ENCODE measurements at places on chromosomes 11 and 22. TPM values are rescaled to one million over a fixed set of nuclear protein-coding genes. Genes with fewer than 3 reads are reported as not detected.
A peak's percentile ranks its signal among the peaks of the same experiment; 100 is the strongest.

DNA sequence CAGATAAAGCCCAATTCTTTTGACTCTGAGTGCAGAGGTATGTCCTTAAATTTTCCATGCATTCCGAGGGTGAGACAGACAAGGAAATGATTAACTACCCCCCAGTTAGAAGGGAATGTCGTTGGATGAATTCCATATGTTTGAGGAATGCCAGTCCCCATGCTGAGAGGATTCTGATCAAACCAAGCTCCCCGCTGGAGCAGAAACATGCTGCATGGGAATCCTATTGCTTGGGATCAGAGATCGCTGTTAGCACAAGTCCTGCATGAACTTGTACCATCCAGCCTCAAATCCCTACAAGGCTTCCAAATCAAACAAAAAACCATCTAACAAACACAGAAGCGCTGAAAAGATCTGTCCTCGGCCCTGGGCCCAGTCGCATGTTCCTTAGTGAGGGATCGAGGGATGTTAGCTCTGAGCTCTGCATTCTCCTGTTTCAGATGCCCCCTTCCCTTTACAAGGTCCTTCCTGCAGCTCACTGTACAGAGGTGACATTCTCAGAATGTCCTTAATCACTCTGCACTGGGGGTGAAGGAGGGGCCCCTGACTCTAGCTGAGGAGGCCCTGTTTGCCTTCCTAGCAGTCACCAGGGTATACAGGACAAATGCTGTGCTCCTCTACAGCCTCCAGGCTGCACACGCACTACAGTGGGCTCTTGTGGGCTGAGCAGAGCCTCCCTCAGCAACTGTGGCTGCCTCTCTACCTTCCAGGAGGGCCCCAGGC lies 353.4 kb downstream of the TENM4 start:
- no peak for DNase-seq

Gene PARVA
- 51.6 TPM for total RNA-seq

GRCh38 chr11:28860893-28861292 lies 752.7 kb downstream of the METTL15 start:
- DNase-seq: no peak

Gene OR5L1
- not detected for total RNA-seq

Gene UCP2
- 2.7 TPM for total RNA-seq

- DNase-seq: no peak
These were observed 20.1 kb upstream of the CHADL start for GRCh38 chr22:41260871-41261270.

DNA sequence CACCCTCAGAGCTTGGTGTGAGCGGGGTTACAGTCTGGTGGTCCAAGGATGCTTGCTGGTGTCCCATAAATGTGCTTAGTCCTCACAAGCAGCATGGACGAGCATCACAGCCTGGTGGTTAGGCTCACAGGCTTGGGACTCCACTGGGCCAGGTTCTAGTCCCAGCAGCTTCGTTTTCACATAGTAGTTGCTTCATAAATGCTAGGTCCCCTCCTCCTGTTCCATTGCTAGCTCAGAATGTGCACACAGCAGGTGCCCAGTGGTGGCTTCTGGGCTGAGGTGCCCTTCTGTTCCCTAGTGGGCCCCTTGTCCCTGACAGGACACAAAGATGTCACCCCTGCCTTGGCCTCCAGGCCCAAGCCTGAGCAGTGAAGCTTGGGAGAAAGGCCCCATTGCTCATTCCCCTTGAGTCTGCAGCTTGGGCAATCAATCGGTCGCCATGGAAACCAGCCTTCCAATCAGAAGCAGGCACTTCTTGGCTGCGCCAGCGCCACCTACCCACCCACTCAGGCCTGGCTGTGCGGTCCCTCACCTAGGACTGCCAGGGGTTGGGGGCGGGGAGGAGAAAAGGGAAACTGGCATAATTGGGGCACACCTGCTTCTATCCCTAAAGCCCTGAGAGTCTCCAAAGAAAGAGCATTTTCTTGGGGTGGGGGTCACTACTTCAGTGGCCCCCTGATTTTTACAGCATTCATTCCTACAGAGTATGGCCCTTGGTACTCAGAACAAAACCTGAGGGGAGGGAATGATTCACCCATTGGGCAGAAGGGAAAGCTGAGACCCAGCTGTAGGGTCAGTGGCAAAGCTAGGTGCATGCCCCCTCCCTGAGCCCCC lies 48.1 kb downstream of the CYTH4 start:
- no peak for DNase-seq

Gene TMEM45B
- total RNA-seq: not detected

- DNase-seq: no peak
These were observed 305.0 kb downstream of the BUD13 start for GRCh38 chr11:116467823-116468222.

DNA sequence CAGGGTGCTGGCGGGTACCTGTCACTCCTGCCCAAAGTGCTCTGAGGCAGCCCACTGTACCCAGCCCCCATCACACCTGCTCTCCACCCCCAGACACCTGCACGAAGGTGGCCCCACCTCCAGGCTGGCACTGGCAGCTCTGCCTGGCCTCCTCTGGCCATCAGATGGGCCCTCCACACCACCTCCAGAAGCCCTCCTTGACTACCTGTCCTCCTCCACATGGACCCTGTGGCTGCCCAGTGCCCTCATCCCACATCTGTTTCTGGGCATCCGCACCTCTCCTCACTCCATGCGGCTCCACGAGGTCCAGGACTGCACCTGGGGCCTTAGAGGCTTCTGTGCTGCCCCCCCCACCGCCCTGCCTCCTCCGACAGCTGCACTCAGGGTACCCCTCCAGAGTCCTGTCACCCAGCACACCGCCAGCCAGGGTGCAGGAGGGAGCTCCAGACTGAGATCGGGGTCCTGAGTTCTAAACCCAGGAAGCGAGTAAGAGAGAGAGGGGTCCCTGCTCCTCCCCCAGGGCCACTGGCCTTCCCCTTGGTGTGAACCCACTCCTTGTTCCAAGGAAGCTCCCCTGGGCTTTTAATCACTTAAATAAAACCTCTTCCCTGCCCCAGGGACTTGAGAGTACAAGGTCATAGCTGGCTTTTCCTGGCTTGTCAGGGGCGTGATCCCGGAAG lies 1.7 kb downstream of the CTSD start:
- DNase-seq: no peak

GRCh38 chr11:124717421-124717785 lies 22.3 kb upstream of the NRGN start:
- no peak for DNase-seq

DNA sequence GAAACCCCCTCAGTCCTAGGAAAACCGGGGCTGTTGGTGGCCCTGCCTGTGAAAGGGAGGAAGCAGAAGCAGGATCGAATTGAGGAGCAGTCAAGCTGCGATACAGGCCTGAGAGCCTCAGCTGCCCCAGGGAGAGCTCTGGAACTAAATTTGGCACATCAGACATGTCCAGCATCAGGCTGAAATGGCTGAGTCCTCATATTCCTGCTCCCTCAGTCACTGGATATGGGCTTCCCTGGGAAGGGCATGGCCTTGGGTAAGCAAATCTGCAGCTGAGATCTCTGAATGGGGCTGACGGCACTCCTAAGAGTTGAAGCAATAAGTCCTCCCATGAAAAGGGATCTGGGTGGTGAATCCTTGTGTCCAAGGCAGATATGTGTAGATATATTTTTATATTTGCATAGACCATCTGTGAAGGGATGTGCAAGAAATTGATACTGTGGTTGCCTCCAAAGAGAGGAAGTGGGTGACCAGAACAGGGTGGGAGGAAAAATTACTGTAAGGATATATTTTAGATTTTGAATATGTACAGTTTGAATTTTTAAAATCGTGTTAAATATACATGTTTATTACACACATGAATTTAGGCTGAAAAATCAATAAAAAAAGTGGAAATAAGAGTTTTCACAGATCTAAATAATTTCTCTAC lies 45.5 kb downstream of the APIP start:
- no peak for DNase-seq

DNA sequence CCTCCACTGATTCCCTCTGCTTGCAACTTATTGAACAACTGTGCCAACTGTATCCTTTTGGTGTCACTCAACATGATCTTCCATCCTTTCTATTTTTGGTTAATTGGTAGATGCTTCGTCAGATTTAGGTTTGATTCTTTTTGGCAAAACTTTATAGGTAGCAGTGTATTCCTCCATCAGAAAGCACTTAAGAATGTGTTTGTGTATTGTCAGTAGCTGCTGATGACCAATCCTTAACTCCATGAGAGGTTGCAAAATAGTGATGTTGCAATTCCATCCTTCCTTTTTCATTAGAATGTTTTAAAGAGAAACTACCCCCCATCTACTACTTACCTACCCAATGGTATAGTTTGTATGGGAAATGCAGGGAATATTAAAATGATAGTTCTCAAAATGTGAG lies 22.1 kb downstream of the FAM76B start:
- no peak for DNase-seq

Gene MPPED2
- 5.3 TPM for total RNA-seq

- DNase-seq: no peak
These were observed 8.1 kb downstream of the MALAT1 start for GRCh38 chr11:65506772-65507505.

GRCh38 chr11:7457211-7457610 lies 28.1 kb upstream of the OLFML1 start:
- DNase-seq: no peak

DNA sequence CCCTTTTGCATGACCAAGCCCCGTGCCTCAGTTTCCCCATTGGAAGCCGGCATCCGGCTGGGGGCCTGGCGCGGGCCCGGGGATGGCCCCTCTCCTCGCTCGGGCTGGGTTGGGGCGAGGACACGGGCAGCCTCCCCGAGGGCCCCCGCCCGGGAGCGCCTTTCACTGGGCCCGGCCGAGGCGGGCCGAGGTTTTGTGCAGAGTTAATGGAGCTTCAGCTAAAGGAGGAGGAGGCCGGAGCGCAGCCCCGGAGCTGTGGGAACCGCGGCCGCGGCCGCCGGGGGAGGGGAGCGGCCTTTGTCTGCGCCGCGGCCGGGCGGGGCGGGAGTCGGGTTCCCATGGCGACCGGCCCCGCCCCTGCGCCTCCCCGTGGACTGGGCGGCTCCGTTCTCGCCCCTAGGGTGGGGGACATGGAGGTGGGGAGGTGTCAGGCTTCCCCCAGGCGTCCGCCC lies 1.4 kb upstream of the MAPK11 start:
- DNase-seq: no peak

- DNase-seq: peak; percentile 73
These were observed 6.2 kb downstream of the TBX1 start for GRCh38 chr22:19766511-19767426.

GRCh38 chr11:106471276-106471675 lies 393.8 kb downstream of the AASDHPPT start:
- DNase-seq: no peak

Gene LRRC74B
- 2.6 TPM for total RNA-seq

- no peak for DNase-seq
These were observed 28.9 kb upstream of the ZBED5 start for GRCh38 chr11:10886652-10887250.

GRCh38 chr11:125519860-125520834 lies 24.1 kb upstream of the FEZ1 start:
- no peak for DNase-seq

DNA sequence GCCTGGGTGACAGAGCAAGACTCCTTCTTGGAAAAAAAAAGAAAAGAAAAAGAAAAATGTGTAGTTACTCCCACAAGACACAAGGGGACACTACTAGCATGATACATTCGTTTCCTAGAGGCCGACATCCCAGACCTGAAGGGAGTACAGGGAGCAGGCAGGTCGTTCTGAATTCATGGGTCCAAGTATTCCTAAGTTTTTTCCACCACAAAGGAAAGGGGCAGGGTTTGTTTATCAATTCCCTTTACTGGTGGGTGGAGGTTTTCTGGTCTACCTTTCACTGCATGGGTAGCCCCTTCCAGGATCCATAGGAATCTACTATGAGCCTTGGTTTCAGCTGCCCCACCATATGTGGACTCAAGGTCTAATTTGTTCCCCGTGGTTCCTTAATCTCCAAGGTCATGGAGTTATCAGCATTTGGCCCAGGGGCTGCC lies 11.8 kb downstream of the TIGD3 start:
- DNase-seq: no peak

Gene OR1S2
- not detected for total RNA-seq

GRCh38 chr11:111310723-111311122 lies 12.4 kb downstream of the POU2AF3 start:
- no peak for DNase-seq

DNA sequence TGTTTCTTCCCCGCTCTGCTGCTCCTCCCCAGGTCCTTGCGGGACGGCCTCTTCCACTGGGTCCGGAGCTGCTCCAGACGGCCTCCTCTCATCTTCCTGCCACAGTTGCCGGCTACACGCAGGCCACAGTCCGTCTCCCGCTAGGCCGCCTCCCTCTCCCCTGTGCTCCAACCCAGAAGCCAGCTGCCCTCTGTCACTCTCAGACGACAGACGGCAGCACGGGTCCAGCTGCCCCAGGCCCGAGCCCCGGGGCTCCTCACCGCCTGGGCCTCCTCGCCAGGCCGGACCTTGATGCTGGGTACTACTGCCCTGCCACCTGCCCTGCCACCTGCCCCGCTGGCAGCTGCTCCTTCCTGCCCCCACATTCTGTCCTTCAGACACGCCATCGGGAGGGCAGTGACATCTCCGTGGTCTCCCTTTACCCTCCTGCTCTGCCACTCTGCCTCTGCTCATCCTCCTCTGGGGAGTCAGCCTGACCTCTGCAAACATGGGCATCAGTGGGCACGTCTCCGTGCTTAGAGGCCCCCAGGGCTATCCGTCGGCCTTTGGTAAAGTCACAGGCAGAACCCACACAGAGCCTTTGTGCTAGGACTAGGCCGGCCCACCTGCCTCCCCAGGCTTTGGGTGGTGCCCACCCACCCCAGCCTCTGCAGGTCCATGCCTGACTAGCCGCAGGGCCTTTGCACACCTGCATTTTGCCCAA lies 43.1 kb upstream of the TH start:
- no peak for DNase-seq

DNA sequence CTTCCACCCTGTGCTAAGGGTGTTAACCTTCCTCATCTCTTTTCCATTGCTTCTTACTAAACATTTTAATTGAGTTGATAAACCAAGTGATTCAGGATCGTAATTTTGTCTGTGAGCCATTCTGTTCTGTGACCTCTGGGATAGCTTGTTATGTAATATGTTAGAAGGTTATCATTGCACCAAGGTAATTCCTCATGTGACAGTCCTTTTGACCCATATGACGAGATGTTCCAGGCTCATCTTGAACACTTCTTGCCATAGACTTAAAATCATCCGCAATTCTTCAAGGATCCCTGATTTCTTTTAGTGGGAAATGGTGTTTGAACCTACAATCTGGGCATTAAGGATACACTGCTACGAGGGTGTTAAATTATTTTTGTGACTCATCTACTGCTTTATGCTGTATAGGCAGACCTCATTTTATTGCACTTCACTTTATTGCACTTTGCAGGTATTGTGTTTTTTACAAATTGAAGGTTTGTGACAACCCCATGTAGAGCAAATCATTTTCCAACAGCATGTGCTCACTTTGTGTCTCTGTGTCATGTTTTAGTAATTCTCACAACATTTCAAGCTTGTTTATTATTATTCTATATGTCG lies 19.0 kb upstream of the MPZL2 start:
- no peak for DNase-seq

- peak; percentile 73 for DNase-seq
These were observed 10.2 kb upstream of the STK33 start for GRCh38 chr11:8604078-8604723.

- no peak for DNase-seq
These were observed 72.8 kb downstream of the THAP12 start for GRCh38 chr11:76307978-76308747.

Gene CHADL
- total RNA-seq: not detected

GRCh38 chr11:118783724-118784495 lies 7.1 kb downstream of the DDX6 start:
- DNase-seq: no peak

Gene A4GALT
- 85.1 TPM for total RNA-seq

GRCh38 chr11:116145187-116145865 lies 627.5 kb downstream of the BUD13 start:
- DNase-seq: no peak

GRCh38 chr22:44086271-44087088 lies 62.4 kb downstream of the PARVB start:
- DNase-seq: no peak

Gene CYB561A3
- total RNA-seq: 215 TPM

GRCh38 chr11:126025822-126026221 lies 36.8 kb downstream of the CDON start:
- DNase-seq: no peak

All from ascending aorta (tissue), 2 donors.